ENCODE measurements at places on chromosomes 2 and 18.

DNA sequence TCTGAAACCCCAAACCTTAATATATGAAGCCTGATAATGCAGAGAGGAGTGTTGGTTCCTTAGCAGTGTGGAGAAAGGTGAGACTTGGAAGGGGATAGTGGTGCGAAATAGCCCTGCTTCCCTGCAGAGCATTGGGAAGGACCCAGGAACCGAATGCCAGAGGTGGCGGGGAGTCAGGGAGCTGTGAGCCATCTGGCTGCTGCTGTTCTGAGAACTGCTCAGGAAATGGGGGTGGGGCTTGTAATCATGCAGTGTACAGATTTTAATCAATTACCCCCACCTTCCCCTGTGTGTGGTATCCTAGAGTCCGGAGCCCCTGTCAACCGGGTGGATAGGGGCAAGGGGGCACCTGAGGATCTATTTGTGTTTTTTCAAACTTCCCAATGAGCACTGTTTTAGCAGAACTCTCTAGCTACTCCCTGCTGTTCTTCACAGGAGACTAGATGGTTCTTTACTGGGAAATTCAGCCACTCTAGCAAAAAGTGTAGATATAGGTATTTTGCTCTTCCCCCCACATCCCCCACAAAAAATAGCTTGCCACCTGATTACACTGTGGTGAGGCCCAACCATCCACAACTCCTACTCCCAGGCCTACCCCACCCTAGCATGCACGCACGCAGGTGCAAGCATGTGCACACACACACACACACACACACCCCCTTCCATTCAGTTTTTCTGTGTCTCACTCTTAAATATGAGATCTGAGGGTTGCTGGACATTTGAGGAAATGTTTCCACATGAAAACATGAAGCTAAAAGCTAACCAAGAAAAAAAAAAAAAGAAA is 30.1 kb upstream of the MBOAT2 start:
- DNase-seq: peak; percentile 21

DNA sequence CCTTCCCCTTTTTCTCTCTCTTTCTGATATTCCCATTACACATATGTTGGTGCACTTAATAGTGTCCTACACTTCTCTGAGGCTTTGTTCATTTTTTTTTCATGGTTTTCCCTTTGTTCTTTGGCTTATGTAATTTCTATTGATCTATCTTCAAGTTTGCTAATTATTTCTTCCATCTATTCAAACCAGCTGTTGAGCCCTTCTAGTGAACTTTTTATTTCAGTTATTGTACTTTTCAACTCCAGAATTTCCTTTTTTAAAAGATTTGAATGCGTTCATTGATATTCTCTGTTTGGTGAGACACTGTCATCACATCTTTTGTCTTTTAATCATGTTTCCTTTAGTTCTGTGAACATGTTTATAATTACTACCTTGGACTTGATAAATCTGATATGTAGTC is 118.2 kb downstream of the ARHGEF4 start:
- DNase-seq: no peak

DNA sequence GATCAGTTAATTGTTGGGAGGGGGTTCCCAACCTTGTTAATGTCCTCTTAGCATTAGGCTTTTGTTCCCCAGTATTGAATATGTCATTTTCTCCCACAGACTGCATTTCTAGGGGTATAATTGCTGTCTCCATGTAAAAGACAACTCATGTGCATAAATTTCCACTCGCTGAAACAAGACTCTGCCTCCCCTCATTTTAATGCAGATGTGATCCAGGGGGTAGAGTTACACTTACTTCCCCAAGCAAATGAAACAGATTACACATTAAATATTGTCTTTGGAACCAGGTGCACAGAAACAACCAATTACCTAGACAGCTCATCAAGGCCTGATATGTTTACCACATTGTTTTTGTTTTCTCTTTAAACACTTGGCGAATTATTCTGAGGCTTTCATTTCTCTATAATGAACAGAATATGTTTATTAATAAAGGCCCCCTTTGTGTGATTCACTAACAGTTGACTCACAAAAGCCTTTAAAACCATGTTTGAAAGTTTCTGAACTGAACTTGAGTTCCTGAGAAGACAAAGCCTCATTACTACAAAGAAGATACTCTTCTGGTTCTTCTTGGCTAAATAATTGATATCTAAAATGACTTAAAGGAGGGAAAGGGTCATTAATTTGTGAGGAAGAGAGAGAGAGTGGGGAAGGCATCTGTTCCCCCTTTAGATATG is 15.0 kb upstream of the ACVR1 start:
- no peak for DNase-seq

DNA sequence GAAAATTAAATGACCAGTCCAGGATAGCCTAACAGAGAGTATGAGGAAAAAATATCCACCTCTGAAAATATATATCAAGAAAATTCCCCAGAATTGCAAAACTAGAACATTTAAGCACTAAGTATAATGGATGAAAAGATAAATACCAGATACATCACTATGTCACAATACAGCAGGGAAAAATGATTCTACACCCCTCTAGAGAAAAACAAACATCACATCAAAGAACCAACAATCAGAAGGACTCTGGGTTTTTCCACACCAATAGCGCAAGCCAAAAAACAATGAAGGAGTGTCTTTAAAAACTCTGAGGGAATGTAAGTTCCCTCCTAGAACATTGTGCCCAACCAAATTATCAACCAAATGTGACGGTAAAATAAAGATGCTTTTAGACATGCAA is 13.7 kb downstream of the BUB1 start:
- DNase-seq: no peak

DNA sequence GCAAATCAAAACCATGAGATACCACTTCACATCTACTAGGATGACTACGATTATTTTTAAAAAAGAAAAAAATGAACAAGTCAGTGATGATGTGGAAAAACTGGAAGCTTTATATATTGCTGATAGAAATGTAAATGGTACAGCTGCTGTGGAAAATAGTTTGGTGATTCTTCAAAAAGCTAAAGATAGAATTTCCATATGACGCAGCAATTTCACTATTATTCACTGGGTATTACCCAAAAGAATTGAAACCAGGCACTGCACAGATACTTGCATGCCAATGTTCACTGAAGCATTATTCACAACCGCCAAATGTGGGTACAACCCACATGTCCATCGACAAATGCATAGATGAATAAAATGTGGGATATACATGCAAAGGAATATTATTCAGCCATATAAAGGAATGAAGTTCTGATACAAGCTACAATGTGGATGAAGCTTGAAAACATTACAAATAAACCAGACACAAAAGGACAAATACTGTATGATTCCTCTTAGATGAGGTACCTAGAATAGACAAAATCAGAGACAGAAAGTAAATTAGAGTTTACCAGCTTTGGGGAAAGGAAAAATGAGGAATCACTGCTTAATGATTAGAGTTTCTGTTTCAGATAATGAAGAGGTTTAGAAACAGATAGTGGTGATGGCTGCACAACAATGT is 11.1 kb downstream of the RTTN start:
- DNase-seq: peak; percentile 89

GRCh38 chr2:167265722-167266121 is 377.4 kb downstream of the XIRP2 start:
- no peak for DNase-seq

DNA sequence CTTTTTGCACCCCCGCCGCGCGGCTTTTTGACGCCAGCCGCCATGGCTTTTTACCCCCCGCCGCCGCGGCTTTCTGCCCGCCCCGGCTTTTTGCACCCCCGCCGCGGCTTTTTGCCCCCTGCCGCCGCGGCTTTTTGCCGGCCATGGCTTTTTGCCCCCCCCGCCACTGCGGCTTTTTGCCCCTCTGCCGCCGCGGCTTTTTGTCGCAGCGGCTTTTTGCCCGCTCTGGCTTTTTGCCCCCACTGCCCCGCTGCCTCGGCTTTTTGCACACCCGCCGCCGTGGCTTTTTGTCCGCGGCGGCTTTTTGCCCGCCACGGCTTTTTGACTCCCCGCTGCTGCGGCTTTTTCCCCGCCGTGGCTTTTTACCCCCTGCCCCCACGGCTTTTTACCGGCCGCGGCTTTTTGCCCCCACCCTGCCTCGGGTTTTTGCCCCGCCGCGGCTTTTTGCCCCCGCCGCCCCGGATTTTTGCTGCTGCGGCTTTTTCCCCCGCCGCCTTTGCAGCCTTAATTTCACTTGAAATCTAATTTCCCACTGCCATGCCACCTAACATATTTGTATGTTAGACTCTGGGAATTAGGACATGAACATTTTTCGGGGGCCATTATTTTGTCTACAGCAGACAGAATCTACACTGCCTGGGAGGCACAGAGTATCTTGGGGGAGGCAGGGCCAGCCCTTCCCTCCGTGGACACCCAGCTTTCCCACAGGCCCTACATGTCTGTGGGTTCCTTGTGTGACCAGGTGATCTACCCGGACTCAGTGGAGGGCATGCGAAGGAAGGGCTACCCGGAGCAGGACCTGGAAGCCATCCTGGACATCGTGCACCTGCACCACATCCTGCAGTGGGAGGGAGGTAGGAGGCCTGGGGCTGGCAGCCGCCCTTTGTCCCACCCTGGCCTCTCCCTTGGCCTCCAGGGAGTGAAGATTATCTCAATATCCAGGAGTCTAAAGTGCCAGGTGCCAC is 3031.0 kb upstream of the TEKT4 start:
- no peak for DNase-seq

DNA sequence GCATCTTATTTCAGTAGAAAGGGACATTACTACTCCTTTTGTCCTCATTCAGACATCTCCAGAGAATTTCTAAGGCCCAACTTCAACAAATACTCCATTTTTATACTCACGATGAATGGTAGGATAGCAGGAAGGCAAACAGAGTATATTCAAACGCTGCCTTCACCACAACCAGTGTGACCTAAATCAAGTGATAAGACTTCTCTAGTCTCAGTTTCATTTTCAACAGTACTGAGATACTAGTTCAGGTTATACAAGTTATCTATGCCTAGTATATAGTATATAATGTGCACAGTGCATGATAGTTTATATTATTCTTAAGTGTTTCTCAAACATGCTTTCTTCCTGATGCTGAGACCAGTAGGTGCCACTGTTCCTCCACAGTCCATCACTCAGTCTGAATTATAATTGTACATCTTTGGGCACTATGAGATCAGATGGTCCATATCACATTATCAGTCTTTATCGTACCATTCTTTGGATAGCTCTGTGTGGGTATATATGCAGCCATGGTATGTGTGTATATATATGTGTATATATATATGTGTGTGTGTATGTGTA is 66.3 kb upstream of the RPE start:
- no peak for DNase-seq

GRCh38 chr2:156812496-156812895 is 376.3 kb downstream of the GPD2 start:
- DNase-seq: no peak

DNA sequence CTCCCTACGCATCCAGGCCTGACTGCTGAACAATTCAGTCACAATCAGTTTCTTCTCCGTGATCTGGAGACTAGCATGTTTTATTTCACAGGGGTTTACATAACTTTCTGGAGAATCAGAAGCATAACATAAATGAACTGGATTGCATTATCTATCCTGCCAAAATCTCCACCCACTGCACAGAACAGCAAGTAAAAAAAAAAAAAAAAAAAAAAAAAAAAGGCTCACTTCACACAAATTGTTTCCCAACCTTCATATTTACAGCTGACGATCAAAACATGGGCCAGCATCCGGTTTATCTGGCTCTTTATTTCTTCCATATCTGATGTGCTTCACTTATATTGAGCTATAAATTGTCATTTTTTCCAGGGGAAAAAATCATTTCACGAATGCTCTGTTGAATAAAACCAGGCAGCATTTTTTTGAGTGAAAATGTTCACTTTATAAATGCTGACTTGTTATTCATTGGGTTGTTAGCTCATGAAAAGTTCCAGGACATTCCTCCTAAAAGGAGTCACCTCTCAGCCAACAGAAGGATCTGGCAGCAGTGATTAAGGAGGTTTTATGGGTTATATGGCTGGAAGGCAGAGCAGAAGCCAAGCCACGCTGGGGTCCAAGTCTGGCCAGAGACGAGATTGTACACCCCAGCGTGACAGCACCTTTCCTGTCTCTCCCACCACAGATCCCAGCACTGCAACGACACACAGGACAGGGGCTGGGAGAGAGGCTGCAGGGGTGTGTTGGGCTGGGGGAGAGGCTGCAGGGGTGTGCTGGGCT is 51.2 kb upstream of the GLI2 start:
- DNase-seq: no peak

DNA sequence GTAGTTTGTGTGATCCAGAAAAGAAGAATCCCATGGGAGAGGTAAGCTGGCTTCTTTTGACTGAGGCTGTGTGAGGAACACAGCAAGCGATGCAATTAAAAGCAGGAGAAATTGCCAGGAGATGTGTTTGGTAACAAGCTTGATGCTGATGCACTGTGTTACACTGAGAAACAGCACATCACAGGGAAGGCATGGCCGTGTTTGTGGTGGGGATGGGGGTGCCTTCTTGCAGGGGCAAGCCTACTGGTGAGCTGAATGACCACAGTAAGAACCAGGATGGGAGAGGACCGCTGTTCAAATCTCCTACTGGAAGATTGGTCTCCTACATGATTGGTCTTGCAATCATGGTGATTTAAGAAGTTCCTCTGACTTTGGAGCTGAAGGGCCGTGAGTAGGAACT is 477.7 kb upstream of the HS6ST1 start:
- no peak for DNase-seq

GRCh38 chr18:58180738-58181353 is 136.8 kb downstream of the NEDD4L start:
- peak; percentile 55 for DNase-seq

DNA sequence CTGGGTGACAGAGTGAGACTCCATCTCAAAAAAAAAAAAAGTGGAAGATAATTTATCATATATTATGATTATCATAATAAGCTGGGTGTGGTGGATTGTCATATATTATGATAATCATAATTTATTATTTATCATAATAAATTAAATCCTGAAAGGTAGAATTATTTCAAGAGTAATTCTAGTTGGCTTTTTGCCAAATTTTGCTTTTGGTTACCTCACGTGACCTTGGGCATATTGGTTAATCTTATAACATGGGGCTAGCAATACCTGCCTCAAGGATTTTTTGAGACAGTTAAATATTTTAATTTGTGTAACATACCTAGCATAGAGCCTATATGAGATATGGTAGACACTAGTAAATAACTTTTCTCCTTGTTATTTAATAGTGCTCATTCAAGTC is 111.3 kb upstream of the TTC27 start:
- no peak for DNase-seq

DNA sequence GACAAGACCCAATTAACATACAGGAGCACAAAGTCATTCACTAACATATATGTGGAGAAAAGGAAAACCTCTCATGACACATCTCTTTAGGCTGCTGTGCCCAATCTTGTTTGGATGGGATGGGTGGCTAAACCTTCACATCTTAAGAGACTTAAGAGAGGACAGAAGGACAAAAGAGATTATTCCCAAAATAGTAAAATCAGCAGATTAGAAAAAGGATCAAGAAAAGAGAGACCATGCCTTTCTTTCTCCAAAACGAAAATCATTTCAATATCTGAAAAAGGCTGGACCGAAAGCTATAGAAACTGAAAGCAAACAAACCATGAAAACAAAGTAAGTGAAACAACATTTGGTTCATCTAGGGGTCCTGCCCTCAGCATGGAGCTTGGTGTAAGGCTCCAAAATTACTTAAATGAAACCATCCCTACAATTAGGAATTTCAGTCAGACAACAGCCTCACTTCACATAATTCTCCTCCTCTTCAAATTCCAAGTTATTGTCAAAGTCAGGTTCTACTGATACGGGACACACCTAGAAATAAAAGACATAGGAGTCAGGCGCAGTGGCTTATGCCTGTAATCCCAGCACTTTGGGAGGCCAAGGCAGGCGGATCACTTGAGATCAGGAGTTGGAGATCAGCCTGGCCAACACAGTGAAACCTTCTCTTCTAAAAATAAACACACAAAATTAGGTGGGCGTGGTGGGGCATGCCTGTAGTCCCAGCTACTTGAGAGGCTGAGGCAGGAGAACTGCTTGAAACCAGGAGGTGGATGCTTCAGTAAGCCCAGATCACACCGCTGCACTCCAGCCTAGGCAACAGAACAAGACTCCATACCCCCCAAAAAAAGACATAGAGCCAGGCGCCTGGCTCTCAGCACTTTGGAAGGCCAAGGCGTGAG is 5.2 kb downstream of the STARD7 start:
- peak; percentile 18 for DNase-seq

Data from activated CD4-positive, alpha-beta T cell treated with anti-CD3 and anti-CD28 coated beads, Interleukin-10, Interleukin-2, amounts not matched to agents 100 ng/mL and 50 ng/mL, durations not matched to agents 16 hours and 8 hours (primary cell).